ENCODE measurements at places on chromosomes 7 and 10.

DNA sequence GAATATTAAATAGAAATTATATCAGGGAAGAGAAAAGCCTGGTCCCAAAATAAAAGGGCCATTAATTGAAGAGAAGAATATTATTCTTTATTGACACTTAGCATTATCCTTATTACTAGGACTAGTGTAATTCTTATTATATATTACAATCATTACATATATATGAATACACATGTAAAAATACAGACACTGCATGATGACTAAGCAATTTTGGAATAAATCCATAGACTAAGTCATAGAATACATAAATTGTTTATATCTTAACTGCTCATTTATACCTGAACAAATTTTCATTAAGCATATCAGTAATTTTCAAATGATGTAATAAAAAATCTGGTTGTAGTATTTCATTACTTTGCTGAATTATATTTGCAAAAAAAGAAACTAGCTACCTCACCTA, 29.7 kb upstream of the SLC13A1 start:
- no peak for DNase-seq

- no peak for DNase-seq
Measured at GRCh38 chr7:2247141-2247995, 5.3 kb downstream of the NUDT1 start.

- DNase-seq = no peak
Measured at GRCh38 chr7:137986252-137987017, 15.5 kb downstream of the CREB3L2 start.

DNA sequence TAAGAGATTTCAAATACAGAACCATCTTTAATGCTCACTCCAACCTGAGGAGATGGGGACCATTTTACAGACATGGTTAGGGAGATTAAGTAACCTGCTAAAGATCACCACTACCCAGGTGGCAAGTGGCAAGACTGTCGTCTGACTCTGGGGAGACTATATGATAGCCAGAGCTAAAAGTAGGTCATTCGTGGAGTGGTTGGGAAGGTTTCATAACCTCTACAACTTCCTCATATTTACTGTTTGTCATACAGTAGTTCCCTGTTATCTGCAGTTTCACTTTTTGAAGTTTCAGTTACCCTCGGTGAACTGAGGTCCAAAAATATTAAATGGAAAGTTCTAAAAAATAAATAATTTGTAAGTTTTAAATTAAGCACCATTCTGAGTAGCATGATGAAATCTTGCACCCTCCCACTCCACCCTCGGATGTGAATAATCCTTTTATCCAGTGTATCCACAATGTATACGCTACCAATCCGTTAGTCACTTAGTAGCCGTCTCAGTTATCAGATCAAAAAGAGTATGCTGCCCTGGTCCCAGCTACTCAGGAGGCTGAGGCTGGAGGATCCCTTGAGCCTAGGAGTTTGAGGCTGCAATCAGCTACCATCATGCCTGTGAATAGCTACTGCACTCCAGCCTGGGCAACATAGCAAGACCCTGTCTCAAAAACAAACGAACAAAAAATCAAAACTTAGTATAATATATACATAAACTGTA, 14.9 kb upstream of the LGI1 start:
- DNase-seq = no peak

DNA sequence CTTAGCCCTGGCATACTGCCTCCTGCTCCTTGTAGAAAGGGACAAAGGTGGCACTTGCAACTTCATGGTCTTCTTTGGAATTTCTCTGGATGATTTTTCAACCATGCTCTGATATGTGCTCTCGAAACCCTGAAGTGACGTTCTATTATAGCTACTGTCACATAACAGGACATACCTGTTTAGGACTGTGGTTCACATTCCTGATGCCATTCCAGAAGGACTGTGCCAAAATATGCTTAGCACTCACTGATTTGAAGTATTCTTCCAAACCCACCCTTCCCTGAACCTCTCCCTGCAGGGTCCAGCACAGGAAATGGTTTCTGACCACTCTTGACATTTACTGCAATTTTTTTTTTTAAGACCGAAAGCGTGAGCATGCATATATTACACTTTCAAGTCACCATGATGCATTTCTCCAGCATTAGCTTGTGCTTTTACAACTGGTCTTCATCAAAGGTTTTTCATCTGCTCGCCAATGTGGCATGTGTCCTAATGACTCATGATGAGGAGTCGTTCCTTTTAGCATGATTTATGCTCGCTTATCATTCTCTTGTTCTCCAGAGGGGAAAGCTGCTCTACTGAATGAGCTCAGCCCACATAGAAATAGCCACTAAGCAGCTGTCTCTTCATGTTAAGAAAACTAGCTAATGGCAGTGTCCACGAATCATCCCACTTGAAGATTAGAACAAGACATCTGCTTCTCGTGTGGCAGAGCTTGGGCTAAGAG, 135.2 kb downstream of the ADAM12 start:
- no peak for DNase-seq

GRCh38 chr10:77409697-77410471, 227.7 kb downstream of the KCNMA1 start:
- peak; percentile 70 for DNase-seq

- DNase-seq = no peak
Measured at GRCh38 chr7:132793474-132793873, 217.2 kb upstream of the PLXNA4 start.

GRCh38 chr7:100048680-100049079, 894 bp upstream of the ZSCAN21 start:
- DNase-seq = no peak

- DNase-seq = no peak
Measured at GRCh38 chr7:5697754-5698424, 83.6 kb downstream of the RNF216 start.

DNA sequence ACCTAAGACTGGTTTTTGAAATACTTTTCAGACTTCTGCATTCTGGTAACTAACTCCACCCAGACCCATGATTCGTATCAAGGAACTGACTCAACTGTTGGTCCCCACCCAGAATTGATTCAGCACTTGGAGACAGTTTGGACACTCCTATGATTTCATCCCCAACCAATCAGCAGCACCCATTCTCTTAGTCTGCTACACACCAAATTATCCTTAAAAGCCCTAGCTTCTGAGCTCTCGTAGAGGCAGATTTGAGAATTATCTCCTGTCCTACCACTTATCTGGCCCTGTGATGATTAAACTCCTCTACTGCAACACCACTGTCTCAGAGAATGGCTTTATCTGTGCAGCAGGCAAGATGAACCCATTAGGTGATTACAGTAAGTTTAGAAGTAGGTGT, 7.7 kb upstream of the GSTO1 start:
- DNase-seq = no peak

GRCh38 chr7:158904599-158904998, 48.2 kb downstream of the DYNC2I1 start:
- no peak for DNase-seq

DNA sequence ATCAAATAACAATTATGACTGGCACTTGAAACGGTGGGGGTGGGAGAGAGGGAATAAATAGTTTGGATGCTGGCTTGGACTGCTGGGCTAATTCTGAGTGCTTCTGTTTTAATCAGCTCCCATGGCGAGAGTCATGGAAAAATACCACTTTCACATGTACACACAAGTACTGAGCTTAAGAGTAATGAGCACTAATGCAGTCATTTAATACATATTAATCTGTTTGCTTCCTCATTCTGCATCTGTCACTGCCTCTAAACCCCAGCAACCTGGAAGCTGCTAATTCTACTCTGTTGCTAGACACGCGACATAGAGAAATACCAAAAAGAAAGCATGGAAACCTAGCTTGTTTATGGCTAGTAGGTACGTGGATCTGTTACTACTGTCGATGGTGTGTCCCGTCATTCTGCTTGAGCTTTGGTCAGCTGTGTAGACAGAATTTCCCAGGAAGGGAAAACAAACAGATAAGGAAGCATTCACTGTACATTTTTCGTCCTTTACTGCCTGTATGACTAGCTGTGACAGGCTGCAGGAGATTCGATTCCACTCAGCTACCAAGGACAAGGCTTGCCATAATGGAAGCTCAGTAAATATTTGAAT, 238.8 kb downstream of the BAMBI start:
- no peak for DNase-seq

GRCh38 chr10:70145166-70145665, 1.3 kb downstream of the TYSND1 start:
- DNase-seq = no peak

DNA sequence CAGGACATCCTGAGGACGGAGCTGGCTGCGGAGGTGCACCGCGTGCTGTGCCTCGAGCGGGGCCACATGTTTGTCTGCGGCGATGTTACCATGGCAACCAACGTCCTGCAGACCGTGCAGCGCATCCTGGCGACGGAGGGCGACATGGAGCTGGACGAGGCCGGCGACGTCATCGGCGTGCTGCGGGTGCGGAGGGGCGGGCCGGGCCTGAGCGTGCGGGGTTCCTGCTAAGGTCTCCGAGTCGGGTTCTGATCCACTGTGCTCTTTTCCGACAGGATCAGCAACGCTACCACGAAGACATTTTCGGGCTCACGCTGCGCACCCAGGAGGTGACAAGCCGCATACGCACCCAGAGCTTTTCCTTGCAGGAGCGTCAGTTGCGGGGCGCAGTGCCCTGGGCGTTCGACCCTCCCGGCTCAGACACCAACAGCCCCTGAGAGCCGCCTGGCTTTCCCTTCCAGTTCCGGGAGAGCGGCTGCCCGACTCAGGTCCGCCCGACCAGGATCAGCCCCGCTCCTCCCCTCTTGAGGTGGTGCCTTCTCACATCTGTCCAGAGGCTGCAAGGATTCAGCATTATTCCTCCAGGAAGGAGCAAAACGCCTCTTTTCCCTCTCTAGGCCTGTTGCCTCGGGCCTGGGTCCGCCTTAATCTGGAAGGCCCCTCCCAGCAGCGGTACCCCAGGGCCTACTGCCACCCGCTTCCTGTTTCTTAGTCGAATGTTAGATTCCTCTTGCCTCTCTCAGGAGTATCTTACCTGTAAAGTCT, 10.4 kb downstream of the ATG9B start:
- no peak for DNase-seq

DNA sequence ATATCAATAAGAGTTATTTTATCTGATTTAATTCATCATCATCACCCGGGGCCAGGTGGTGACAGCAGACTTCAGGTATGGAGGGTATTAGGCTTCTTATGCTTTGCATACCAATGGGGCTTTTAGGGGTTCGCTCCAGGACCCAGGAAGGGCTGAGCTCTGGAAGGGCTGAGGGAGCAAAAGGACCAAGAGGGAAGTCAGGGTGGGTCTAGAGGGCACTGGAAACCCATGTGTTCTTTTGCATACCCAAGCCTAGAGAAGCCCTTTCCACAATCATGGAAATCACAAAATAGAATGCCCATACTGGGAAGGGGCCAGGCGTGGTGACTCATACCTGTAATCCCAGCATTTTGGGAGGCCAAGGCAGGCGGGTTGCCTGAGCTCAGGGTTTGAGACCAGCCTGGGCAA, 30.9 kb upstream of the VCL start:
- no peak for DNase-seq

- peak; percentile 39 for DNase-seq
Measured at GRCh38 chr7:20270867-20271266, 53.7 kb upstream of the MACC1 start.

DNA sequence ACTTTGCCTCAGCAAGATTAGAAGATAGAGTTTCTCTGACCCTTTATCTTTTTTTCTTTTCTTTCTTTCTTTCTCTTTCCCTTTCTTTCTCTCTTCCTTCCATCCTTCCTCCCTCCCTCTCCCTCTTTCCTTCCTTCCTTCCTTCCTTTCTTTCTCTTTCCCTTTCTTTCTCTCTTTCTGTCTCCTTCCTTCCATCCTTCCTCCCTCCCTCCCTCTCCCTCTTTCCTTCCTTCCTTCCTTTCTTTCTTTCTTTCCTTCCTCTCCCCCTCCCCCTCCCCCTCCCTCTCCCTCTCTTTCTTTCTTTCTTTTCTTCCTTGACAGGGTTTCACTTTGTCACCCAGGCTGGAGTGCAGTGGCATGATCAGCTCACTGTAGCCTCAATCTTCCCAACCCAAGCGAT, 40.2 kb upstream of the LCOR start:
- DNase-seq = no peak

DNA sequence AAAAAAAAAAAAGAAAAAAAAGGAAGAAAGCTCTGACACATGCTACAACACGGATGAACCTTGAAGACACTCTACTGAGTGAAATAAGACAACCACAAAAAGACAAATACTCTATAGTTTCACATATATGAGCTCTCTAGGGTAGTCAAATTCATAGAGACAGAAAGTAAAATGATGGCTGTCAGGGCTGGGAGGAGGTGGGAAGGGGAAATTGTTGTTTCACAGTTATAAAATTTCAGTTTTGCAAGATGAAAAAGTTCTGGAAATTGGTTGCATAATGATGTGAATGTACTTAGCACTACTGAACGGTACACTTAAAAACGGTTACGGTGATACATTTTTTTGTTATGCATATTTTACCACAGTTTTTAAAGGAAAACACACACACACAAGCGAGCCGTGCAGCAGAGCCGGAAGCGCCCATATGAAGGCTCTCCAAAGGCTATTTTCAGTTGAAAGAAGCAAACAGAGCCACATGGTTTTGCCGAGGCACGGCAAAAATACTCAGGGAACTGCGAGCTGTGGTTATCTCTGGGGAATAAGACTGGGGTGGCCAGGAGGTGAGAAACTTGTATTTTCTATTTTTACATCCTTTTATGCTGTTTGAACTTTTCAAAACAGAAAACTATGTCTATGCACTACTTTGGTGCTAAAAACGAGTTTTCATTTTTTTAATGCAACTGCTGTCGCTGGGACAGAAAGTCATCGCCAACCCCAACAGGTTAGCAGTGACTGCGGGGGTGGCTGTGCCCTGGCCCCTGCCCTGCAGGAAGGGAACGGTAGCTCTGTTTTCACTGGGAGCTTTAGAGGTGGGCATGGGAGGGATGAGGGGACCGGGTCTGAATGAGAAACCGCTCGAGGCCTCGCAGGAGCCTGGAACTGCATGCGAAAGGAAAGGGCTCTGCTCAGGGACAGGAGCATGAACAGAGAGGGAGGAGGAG, 132.9 kb downstream of the OAT start:
- no peak for DNase-seq

- no peak for DNase-seq
Measured at GRCh38 chr10:14024329-14025202, 306.2 kb downstream of the FRMD4A start.

DNA sequence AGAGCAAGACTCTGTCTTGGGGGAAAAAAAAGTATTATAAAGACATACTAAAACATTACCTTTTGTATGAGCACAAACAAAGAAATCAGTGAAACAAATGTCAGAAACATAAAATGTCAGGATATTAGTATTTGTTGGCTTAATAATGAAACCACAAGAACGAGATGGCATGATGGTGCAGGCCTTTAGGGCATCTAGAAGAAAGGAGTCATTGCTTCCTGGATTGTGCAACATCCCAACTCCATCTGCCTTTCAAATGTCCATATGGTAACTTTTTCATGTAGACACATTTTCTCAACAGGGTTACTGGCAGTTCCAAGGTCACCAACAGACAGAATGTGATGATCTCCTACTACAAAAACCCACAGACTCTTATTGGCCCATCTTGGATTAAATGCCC, 96.6 kb downstream of the ZNF248 start:
- no peak for DNase-seq

GRCh38 chr7:79471283-79471682, 17.8 kb upstream of the MAGI2 start:
- no peak for DNase-seq
